ENCODE measurements at places on chromosomes 2 and 18.

- DNase-seq, result no peak
Measured at GRCh38 chr2:60472041-60472440, 81.4 kb downstream of the BCL11A start.

- no peak for DNase-seq
Measured at GRCh38 chr2:207276248-207276647, 110.5 kb upstream of the KLF7 start.

DNA sequence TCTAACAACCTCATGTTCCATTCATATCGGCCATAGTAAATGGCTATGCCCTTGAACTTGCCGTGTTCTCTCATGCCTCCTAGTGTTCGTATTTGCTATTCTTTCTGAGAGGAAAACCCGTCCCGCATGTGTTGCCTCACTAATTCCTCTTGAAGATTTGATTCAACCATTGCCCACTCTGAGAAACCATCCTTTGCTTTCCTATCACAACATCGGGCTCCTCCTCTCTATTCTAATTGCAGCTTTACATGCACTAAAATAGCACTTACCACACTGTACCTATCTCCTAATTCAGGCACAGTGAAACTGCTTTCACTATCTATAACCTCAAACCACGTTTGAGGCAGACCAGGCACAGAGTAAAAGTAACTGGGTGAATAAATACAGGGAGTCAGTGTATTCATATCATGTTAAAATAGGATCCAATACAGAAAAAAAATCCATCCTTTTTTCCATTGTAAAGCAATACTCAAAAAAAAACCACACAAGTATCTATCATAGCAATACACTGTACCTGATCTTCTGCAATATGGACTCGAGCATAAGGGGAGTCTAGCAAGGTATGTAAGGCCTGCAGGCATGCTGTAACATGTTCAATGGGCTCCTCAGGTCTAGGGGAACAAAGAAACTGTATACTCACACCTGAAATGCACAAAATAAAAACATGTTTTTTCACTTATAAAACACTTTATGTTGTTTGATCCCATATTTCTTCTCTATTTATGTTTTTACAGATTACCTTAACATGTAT lies 39.0 kb upstream of the STRN start:
- DNase-seq, result no peak

DNA sequence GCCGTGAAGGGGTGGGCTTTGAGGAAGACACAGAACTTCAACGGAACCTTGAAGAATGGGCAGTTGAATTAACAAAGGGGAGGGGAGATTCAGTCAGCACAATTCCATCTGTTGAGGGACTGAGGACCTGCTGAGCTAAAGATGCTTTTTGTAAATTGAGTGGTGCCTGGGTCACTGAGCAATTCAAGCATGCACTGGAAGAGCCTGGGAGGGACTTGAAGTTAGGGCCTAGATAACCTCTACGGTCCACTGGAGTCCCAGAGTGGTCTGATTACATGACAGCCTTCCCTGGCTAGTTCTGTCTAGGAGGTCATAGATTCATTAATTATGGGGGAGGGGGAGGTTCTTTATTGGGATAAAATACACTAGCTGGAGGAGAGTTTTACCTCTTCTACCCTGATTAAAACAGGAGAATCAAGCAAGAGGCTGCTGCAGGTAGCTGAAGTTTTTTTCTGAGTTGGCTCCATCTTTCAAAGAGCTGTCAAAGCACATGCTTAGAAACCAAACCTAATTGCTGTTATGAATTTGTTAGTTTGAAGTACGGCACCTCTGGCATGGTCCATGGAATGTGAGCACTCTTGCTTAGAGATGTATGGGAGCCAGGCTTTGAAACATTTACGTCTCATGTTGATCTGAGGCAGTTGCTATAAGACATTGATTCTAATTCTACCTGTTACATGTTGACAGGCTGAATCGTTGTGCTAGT lies 290.2 kb downstream of the PRKCE start:
- DNase-seq, result no peak

DNA sequence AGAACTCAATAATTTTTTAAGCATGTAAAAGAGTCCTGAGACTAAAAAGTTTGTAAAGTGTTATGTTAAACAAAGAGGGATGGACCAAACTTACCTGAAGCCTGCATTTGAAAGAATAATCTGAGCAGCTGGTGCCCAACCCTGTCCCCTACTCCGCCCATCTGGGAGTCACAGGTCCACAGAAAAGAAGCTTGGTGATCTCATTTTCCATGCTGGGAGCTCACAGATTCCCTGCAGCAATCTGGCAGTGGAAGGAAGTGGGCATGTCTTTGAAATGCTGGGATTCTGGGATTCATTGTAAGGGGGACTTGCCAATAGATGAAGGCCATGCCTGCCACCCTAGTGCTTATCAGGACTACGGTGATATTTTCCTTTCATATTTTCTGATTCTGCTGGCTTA lies 17.9 kb downstream of the CDH2 start:
- no peak for DNase-seq

GRCh38 chr2:137935591-137935990 lies 28.7 kb upstream of the HNMT start:
- DNase-seq, result no peak

- no peak for DNase-seq
Measured at GRCh38 chr2:685421-685820, 8.2 kb upstream of the TMEM18 start.

- no peak for DNase-seq
Measured at GRCh38 chr2:214377286-214377624, 33.6 kb upstream of the VWC2L start.

DNA sequence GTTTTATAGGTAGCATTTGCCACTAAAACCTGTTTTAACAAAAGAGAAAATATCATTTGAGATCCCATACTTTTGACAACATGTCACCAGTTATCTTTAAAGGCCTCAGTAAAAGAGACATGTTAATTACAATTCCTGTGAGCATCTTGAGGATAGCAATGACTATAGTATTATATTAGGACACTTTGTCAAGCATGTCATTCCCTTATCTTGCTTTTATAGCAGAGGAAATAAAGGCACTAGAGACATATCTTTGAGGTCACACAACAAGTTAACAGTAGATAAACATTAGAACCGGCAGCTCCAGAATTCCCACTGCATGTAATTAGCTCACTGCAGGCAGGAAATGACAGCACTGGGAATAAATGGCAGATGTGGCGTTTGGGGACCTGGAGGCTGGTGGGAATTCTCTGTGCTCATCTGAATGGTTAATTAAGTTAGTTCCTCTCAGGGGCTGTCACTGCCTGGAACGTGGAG lies 25.9 kb downstream of the LYPD6B start:
- DNase-seq, result no peak

DNA sequence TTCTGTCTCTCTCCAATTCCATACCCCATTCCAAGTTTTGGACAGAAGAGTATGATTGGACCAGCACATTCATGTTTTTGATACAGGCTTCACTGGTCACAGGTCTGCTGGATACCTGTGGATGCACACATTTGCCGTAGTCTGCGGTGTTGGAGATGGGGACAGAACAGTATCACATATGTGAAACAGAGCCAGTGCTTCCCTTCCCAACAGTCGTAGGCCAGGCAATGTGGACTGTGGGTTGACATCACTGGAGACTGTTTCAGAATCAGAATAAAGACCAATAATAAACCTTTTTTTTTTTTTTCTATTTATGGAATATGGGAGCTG lies 18.7 kb downstream of the ACSL3 start:
- DNase-seq, result no peak

DNA sequence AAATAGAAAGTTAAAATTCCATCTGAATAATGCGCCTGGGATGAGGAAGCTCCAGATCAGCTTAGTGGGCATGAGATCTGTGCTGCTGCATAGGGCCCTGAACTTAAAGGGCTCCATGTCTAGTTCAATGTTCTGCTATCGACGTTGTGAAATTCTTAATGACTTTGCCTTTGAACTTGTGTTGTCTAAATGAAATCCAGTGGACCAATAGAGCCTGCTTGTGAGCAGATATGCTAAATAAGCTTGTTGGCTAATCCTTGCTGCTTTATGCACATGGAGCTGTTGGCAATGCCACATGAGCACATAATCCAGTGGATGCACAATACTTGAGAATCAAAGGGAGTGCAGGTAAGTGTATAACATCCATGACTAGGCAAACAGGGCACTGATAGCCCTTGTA lies 228.6 kb downstream of the TNS1 start:
- DNase-seq, result no peak

DNA sequence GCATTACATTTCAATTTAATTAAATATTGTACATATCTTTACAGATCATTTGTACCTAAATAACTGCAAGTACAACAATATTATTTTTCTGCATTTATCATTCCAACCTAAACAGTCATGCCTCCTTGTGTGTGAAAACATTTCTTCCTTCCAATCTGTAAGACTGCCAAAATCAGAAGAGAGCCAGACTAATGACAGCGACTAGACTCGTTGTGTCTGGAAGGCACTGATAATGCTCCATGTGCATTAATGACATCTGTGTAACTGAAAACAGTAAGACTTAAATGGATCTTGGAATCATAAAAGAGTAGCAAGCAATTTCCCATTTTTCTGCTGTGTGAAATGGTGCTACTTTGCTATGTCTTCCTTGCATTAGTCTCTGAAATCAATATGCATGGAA lies 278.0 kb upstream of the DSEL start:
- no peak for DNase-seq

- no peak for DNase-seq
Measured at GRCh38 chr2:45438872-45439665, 172.0 kb downstream of the SRBD1 start.

GRCh38 chr2:134295441-134295840 lies 41.6 kb downstream of the MGAT5 start:
- DNase-seq, result no peak

DNA sequence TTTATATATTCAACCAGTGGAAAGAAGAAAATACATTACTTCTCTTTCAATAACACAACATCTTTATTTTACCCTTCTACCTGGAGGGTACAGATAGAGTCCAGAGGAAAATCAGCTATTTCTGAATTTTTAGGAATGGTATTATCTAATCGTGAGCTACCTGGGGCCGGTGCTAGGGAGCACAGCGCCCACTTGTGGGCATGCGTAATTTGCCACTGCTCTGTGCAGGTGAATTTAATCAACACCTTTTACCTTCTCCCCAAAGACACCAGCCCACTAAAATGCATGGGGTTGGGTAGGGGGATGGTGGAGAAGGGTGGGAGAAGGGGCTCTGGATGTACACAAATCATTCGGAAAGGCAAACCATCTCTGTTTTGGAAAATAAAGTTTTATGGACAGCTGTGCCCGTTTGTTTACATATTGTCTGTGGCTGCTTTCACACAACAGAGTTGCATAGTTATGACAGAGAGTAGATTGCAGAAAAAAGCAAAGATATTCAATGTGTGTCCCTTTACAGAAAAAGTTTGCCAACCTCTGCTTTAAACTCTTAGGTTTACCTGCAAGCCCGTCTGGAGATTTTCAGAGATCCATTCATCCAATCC lies 51.5 kb upstream of the DCC start:
- DNase-seq, result no peak

- no peak for DNase-seq
Measured at GRCh38 chr18:25239581-25240419, 112.2 kb downstream of the ZNF521 start.

DNA sequence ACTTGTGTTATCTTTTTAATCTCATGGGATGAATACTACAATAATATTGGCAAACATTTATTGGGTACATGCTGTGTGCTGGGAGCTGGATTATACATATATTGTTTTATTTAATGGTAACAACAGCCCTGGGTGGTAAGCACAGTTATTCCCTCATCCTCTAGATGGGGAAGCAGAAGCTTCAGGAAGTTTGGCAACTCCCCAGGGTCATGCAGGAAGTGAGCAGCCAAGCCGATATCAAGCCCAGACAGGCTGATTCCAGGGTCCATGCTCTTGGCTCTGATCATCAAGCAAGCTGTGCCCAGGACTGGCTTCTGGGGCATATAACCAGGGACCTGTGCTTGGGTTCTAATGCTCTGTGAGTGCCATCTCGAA lies 155.8 kb downstream of the ZNF516 start:
- no peak for DNase-seq

DNA sequence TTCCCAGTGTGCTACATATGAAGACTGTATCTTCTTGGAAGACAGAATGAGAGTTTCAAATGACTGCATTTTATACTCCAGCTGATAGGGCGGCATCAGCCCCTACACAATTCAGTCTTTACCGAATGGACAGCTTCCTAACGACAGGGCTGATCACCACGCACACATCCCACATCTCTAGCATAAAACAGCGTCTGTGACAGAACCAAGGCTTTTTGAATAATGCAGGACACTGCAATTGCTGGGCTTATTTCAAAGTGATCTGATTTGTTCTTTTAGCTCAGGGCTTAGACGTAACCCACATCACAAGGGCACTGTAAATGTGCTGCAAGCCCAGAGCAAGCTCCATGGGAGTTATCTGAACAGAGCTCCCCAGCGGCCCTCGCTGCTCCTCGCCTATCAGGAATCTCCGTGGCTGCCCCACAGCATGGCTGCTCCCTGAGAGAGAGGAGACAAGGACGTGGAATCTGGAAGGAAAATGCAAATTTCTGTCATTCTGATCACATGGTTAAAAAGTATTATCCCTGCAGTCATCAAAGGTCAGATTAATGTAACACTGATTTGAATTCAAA lies 158.5 kb upstream of the ALKAL2 start:
- DNase-seq, result no peak

DNA sequence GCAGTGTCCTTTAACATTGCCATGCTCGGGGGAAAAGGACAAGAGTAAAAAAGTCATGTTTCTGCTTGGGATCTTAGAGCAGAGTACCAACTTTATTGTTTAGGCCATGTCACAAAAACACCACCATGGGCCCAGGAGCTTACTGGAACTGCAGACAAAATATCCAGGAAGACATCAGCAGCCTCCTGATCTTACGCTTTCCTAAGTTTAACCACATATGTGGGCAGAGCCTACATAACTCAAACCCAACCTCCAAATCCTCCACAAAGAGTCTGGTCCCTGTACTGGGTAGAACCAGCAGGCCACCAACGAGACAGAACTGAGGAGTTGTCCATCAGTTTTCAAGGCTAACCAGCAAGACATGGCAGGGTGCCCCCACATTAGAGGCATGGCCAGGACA lies 10.3 kb downstream of the GALNT14 start:
- DNase-seq, result no peak

DNA sequence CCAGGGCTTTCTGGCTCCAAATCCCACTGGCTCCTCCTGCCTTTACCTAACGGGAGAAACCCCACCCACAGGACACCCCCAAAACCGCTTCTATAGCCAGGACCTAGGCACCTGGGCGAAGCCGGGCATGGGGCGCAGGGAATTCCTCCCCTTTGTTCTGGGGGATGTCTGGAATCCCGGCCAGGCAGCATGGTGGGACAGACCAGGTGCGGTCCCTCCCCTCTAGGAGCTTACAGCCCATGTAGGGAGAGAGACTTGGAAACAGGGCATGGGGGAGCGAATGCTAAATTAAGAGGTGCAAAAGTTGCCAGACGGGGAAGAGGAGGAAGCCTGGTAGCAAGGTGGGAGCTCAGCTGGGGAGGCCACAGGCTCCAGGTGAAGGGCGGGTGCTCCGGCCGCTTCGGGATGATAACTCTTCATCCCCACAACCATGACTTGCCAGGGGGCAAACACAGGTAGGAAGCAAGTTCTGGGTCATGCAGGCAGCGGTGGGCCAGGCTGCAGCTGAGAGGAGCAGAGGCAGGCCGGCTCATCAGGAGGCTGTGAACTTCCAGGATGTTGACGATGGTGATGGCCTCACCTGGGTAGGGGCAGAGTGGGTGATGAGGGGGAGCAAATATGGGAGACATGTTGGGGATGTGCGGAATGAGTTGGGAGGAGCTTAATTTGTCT lies 1.3 kb downstream of the TMEM37 start:
- no peak for DNase-seq

GRCh38 chr2:149703281-149703680 lies 115.7 kb upstream of the MMADHC start:
- no peak for DNase-seq

GRCh38 chr2:197707316-197708213 lies 2.4 kb downstream of the MARS2 start:
- no peak for DNase-seq
